ENCODE measurements at places on chromosomes 5 and 9. TPM values are rescaled to one million over a fixed set of nuclear protein-coding genes. Genes with fewer than 3 reads are reported as not detected.

Gene HRH2
- 34.5 TPM for total RNA-seq

Gene SPATA31E1
- not detected for total RNA-seq

Gene SNCB
- total RNA-seq: not detected

Gene CDH6
- not detected for total RNA-seq

Gene CCNO
- total RNA-seq: not detected

Gene NR3C1
- 58.8 TPM for total RNA-seq

Gene SH3PXD2B
- 0.33 TPM for total RNA-seq

Gene C5
- total RNA-seq: 1.6 TPM

Gene SLC22A4
- not detected for total RNA-seq

Gene FSTL4
- total RNA-seq: not detected

Gene PLPP7
- total RNA-seq: 0.34 TPM

Gene OTP
- total RNA-seq: not detected

Gene SPINK7
- total RNA-seq: not detected

Gene IFNA21
- not detected for total RNA-seq

Gene DIPK1B
- 0.10 TPM for total RNA-seq

Gene TOR2A
- total RNA-seq: 20.1 TPM

Gene FBN2
- not detected for total RNA-seq

Gene DNAI1
- total RNA-seq: not detected

Gene SOHLH1
- not detected for total RNA-seq

Gene ANKRD31
- total RNA-seq: 0.10 TPM
